Common myeloid progenitor, CD34-positive (primary cell): ENCODE measurements at places on chromosomes 1 and 21.
A peak's percentile ranks its signal among the peaks of the same experiment; 100 is the strongest.

DNA sequence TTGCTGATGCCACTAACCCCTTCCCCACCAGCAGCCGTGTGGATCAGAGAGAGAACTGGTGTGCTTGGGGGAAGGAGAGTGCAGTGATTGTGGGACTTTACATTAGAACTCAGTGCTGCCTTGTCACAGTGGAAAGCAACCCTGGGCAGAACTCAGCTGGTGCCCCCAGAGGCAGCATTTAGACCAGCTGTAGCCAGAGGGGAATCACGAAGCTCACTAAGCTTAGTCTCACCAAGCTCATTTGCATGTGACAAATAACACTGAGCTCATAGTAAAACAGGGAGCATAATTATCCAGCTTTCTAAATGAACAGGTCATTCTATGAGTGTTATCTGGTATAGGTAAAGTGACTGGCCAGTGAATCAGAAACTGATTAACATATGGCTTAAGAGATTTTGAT is 9.8 kb upstream of the SMAP2 start:
- DNase-seq, result no peak

GRCh38 chr1:11691302-11691914 is at the start of gene DRAXIN:
Gene DRAXIN (plus strand): TSS chr1:11691710. CDS start chr1:11706259, 14,549 bp downstream.
- no peak for DNase-seq

DNA sequence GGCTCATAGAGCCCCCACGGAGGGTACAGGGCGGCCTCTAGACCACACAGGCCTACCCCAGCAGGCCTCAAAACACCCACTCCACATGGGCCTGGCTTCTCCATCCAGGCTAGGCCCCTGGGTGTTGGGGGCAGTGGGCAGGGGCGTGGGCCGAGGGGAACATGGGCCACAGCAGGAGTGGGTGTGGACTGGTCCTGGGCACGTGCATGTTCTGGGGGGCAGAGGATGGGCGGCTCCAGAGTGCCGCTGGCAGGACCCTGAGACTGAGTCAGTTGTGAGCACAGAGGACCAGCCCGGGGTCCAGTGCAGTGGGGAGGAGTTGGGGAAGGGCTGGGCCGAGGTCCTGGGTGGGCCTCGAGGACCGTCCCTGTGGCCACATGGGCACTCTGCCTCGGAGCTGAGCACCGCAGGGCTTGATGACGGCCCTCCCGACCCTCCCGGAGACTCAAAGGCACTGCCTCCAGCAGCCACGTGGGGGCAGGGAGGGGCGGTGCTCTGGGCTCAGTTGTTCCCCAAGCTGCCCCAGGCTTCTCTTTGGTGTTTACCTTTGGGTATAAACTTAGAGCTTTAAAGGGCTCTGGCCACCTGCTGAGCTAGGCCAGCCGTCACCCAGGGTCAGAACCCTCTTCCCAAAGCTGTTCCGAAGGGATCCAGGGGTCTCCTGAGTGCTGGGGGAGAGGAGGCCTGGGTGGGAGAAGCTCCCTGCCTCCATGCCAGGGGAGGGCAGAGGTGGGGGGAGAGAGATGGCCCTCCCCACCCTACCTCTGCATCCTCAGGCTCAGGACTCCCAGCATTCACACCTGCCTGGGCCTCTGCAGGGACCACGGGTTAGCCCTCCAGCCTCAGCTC is 79.9 kb downstream of the MORN1 start:
- DNase-seq, result peak; percentile 71

DNA sequence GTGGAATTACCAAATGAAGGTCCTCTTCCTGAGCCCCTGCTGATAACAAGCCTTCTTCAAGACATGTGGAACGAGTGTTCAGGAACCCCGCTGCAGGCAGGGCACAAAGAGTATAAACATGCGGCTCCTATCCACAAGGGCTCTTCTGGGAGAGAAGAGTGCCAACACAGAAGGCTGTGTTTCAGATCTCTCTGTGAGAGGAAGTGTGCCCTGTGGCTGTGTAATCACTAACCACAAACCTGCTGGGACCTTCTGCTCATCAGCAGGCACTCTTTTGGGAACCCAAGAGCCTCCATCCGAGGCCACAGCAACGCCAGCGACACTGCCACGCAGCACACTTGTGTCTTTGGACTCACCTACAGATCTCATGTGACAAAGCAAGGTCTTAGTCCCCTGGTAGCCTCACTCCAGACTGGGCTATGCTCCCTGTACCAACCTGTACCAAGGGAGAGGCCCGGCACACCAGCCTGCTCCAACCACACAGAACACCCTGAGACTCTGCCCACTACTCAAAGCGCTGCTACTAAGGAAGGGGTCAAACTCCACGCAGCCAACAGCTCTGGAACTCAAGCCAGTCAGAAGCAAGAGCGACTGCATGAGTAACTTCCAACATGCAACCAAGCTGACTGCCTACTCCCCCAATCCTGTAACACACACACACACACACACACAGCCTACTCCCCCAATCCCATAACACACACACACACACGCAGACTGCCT is 7.8 kb downstream of the PTTG1IP start:
- DNase-seq, result no peak

DNA sequence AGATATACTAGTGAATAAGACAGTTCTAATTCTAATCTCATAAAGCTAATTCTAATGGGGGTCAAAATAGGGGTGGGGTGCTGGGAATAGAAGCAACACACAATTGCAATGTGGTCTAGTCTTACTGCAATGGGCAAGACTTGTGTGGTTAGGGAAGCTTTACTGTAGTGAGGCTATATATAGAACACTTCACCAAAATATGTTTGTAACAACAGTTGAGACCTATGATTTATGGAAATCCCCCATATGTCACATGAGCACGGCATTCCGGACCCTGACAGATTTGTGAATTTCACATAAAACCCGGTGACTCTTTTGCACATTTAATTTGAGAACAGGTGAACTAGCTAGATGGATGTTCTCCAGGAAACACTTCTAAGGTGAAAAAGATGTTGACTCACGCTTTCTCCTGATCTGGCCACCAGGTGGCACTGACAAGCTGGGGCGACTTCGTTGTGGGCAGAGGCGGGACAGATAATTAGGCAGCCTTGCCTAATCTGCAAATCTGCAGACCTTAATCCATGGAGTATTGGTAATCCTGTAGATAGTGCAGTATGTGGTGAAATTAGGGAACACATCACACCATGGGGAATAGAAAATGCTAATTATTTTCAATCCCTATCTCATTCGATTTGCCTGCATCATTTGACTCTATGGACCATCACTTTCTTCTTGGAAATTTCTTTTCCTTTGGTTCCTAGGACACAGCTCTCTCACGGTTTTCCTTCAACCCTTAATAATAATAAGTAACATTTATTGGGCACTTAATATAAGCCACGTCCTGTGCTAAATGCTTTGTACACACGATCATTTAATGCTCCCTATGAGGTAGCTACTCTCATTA is 37.7 kb downstream of the KIAA0040 start:
- DNase-seq, result peak; percentile 83

DNA sequence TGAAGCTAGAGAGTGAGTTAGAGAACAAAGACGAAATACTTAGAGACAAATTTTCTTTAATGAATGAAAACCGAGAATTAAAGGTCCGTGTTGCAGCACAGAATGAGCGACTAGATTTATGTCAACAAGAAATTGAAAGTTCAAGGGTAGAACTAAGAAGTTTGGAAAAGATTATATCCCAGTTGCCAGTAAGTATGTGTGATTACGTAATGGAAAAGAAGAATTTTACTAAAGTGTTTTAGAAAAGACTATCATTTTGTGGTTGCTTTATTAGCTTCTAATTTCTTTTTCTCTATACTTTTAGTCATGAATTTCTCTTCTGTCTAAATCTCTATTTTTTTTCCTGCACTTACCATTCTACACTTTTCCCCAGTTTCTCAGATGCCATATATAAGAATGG is 26.7 kb downstream of the CCDC18 start:
- DNase-seq, result no peak

- DNase-seq, result no peak
Observed at GRCh38 chr1:117657031-117657430, 51.2 kb downstream of the TENT5C start.

DNA sequence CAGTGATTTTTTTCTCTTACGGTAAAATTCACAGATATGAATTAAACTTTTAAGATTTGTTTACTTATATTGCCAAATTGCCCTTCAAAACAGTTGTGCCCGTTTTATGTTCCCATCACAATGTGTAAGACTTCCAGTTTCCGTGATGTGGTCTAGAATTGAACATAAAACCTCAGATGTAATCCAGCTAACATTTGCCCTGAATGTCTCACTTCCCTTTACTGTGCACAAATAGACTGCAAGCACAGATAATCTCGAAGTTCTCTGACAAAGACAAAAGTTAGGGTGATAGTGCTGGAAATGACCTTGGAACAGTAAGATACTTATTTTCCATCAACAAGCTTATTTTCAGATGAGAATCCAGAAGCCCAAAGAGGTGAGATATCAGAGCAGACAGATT is 177.5 kb downstream of the ZZZ3 start:
- peak; percentile 69 for DNase-seq

DNA sequence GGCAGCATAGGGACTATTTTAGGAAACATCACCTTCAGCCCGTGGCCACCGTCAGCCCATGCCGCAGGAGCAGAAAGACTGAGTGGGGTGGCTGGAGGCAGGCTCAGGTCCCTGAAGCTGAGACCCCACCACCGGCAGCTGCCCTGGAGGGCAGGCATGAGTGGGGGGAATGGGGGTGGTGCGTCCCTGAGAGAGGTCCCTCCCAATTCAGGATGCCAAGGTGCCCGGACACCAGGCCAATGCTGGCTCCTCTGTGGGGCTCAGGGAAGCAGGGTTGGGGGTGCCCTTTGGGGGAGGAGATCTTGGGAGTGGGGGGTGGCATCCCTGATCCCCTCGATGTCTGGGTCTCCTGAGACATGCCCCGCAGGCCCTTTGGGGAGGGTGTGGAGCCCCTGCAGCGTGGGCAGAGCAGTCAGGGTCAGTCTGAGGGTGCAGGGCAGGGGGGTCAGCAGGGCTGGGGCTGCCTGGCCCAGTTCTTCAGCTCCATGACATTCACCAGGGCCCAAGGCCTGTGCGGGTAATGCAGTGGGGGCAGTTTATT is 998 bp upstream of the TTC34 start:
- no peak for DNase-seq

GRCh38 chr1:26321315-26322041 is 3.7 kb downstream of the CD52 start:
- DNase-seq, result peak; percentile 88

GRCh38 chr1:178192686-178193085 is 98.8 kb downstream of the RASAL2 start:
- DNase-seq, result peak; percentile 79

- DNase-seq, result no peak
Observed at GRCh38 chr1:18325136-18325535, 155.6 kb upstream of the KLHDC7A start.

DNA sequence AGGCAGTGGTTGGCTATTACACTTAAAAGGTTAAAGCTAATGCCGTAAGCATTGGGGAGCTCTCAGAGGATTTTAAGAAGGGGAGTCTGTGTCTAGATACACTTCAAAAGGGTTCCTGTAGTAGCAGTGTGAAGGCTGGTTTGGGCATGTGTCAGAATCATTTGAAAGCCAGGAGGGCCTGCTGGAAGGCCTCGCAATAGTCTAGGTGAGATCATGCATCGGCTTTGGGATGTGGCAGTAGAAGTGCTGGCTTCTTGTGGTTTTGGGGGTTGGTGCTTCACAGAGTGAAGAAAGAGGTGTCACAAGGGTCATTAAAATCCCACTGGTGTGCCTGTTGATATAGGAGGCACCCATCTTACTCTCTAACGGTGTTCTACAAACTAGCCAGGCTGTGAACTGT is 85.7 kb downstream of the ST6GALNAC3 start:
- DNase-seq, result no peak

DNA sequence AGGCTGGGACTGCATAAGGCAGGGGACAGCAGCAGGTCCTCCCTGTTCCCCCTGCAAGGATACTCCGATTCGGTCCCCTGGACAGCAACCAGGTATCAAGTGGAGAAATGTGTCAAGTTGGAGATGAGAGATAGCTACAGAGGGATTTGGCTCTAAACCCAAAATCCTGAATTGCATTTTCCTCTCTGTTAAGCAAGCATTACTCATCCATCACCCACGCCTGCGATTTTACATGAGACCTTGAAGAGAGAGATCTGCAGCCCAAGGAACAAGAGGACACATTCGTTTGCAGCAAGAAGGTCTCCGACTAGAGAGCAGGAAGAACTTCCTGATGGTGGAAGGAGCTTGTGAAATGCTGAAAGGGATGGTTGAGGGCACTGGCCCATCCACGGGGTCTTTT is 21.9 kb downstream of the SYT2 start:
- no peak for DNase-seq

- DNase-seq, result no peak
Observed at GRCh38 chr1:121544500-121544899, 359.7 kb downstream of the SRGAP2C start.
